ENCODE measurements at places on chromosomes 7 and 10. TPM values are rescaled to one million over a fixed set of nuclear protein-coding genes. Genes with fewer than 3 reads are reported as not detected.

DNA sequence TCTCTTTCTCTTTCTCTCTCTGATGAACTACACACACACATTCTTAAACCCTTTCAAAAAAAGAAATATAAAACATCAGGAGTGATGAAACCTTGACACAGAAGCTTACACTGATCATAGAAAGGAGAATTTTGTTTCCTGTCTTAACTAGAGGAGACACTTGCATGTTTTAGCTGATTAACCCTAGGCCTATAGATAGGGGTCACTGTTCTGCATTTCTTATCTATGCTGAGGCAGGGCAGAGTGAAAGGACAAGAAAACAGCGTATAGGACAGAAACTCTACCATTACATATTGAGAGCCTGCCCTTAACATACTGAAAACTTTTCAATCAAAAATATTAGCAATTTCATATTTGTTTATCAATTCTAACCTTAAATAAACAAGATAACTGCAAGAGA lies 680.6 kb upstream of the MBL2 start:
- no peak for DNase-seq

DNA sequence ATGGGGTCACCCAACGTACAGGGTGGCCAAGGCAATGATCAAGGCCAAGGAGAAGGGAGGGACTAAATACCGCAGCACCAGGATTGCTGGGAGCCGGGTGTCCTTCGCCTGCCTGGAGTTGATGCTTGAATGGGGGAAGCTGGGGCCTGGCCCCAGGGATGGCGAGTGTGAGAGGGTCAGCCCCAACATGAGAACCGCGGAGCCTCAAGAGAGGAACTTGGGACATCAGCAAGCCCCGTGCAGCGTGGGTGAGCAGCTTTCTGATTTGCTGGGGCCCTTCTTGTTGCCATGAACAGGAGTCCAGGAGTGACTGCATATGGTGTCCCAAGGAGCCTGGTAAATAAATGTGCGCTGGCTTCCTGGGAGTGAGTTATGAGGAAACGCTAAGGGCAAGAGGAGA lies 72.8 kb upstream of the PITRM1 start:
- no peak for DNase-seq

GRCh38 chr7:77687100-77687746 lies 9.0 kb upstream of the RSBN1L start:
- DNase-seq: no peak

- DNase-seq: no peak
These were observed 18.8 kb downstream of the PTPRZ1 start for GRCh38 chr7:121891731-121892130.

The LRGUK gene
- total RNA-seq: 0.34 TPM

The CLEC2L gene
- total RNA-seq: not detected
